Skeletal muscle cell (primary cell): ENCODE measurements at places on chromosomes 5 and 9.

DNA sequence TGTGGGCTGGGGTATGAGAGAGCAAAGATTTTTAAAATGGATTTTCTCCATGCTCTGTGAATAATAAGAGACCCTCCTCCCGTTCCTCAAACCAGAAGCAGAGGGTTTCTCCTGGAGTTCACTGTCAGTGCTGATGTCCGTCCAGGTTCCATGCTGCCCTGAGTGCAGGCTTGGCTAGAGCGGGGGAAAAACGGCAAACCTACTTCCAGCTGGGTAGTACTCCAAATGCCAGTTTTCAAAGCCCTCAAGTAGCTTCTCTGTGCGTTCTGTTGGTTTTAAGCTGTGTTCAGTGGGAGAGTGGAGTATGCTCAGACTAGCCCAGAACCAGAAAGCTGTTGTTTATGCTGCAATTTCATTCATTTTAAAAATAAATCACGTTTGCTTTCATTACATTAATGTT is 40.3 kb downstream of the RASGEF1C start:
- DNase-seq: no peak

DNA sequence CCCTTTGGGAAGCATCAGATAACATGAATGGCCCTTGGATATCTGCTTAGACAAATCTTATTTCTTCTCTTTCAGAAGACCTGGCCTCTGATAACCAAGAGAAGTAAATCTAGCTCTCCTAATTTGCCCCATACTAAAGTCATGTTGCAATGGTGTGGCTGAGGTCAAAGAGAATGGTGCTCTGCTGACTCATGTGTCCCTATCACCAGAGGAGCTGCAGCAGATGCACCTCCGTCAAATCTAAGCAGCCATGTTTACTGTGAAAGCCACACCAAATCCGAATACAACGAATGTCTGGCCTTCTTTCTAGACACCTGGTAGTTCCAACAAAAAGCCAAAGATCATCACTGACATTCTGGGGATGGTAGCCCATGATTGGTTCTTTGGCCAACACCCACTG is 23.2 kb downstream of the RETREG1 start:
- no peak for DNase-seq

GRCh38 chr9:87865626-87866025 is 17.1 kb upstream of the SPATA31E1 start:
- DNase-seq: no peak

- DNase-seq: no peak
These were observed 2.5 kb upstream of the CCL19 start for GRCh38 chr9:34693560-34693959.

GRCh38 chr9:92151691-92152393 is 36.6 kb upstream of the SPTLC1 start:
- DNase-seq: peak; percentile 61

- DNase-seq: no peak
These were observed 44.1 kb upstream of the EQTN start for GRCh38 chr9:27340961-27341511.

GRCh38 chr9:131076347-131077195 is 19.8 kb upstream of the AIF1L start:
- DNase-seq: no peak

DNA sequence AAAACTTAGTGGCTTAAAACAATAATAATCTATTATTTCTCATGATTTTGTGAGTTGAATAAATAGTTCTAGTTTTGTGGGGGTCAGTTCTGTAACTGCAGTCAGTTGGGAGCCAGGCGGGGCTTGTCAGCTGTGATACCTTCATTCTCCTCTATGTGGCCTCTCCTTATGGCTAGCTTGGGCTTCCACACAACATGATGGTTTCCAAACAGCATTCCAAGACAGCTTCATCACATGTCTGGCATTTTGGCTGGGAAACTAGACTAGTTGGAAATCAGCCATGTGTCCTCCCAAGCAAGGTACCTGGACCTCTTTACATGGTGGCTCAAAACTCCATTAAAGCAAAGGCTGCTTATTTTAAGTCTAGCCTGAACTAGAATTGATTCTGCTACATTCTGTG is 61.4 kb upstream of the RANBP3L start:
- DNase-seq: peak; percentile 43

- no peak for DNase-seq
These were observed 17.0 kb downstream of the PTPDC1 start for GRCh38 chr9:94101162-94101853.

GRCh38 chr9:21295992-21296391 is 9.1 kb downstream of the IFNA5 start:
- no peak for DNase-seq

DNA sequence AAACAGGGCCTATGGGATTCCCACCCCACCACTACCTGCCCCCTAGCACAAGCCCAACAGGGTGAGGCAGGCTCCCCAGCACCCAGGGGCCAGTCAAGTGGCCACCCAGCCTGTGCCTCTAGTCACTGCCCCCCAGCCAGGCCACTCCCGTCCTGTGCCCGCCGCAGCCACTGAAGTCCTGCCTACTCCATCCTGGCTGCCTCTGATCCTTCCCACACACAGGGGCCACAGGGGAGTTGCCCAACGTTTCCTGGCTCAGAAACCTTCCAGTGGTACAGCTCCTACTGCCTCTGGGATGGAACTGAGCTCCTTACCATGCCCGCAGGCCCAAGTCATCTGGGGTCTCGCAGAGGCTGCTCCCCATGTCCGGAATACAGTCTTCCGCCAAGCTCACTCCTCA is 70.2 kb upstream of the STXBP1 start:
- DNase-seq: peak; percentile 52

DNA sequence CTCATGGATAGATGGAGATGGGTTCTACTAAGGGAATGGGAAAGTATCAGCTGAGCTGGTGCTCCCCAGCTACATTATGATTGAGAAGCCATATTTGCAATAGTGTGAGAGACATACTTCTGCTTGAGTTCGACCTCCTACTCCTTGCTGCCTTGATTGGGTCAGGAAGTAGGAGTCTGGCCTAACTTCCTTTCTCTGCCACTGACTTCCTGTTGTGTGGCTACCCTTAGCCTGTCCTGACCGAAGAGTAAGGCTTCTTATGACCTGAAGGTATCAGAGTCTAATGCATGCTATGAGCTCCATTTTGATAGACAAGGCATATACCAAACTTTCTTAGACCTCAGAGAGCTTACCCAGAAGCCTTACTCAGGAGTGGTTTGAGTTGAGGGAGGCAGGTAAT is 53.9 kb downstream of the OSTF1 start:
- no peak for DNase-seq

DNA sequence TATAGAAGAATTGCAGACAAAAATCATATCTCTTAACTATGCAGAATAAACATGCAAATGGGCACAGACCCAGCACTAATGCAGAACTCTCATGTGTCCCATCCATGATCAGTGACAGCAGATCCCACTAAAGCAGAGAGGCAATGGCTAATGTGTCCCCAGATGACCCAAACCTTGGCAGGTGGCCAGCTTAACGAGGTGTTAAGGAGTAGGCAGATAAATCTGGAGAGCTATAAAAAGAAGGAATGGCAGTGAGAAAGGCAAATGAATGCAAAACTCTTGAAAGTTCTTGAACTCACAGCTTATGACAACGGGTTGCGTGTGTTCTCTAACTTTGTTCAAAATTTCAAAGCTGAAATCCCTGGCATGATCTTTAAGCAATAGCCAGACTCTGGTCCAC is 265.4 kb downstream of the RASEF start:
- no peak for DNase-seq

GRCh38 chr9:136945333-136946227 is 537 bp downstream of the C8G start:
- DNase-seq: no peak

DNA sequence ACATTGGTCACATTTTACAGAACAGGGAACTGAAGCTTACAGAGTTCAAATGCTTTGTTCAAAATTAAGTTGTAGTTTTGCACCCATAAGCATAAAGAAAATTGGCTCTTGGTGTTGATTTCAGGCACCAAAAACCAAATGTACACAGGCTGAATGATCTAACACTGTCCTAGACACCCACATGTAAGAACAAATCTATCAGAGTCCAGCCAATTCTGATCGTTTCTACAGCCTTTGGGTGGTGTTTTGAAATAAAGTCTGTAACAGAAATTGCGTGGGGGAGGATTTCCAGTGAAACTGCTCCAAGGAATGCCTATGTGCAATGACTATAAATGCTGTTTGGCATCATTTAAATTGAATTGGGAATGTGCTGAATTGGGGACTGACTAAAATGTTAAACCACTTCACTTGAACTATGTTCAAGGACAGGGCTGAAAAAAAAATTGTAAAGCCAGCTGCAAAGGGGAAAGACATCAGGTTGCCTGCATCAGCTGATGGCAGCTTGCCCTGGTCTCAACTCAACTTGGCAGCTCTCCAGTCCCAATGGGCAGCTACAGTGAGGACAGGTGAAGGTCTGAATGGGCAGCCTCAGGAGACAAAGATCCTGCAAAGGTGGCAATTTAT is 92.2 kb upstream of the TRPC7 start:
- DNase-seq: no peak

GRCh38 chr5:145681686-145682085 is 153.5 kb downstream of the PRELID2 start:
- DNase-seq: peak; percentile 27

- no peak for DNase-seq
These were observed 1.3 kb upstream of the ABCA2 start for GRCh38 chr9:137029058-137029936.

DNA sequence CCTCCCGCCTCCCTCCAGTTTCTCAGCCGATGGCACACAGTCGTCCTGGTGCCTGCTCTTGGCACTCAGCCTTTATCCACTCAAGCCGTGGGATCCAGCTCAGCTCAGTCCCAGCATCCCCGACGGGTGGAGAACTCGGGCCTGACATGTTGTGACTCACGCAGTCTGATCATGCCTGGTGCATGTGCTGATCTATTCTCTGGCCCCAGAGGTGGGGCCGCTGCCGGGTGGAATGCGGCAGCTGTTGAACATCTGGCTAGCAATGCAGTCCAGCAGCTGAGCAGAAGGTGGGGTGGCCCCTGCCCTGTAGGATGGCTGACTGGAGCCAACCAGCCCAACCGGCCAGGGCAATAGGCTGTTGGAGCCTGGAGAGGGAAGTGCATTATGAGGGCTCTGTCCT is 1.7 kb upstream of the AIF1L start:
- no peak for DNase-seq

DNA sequence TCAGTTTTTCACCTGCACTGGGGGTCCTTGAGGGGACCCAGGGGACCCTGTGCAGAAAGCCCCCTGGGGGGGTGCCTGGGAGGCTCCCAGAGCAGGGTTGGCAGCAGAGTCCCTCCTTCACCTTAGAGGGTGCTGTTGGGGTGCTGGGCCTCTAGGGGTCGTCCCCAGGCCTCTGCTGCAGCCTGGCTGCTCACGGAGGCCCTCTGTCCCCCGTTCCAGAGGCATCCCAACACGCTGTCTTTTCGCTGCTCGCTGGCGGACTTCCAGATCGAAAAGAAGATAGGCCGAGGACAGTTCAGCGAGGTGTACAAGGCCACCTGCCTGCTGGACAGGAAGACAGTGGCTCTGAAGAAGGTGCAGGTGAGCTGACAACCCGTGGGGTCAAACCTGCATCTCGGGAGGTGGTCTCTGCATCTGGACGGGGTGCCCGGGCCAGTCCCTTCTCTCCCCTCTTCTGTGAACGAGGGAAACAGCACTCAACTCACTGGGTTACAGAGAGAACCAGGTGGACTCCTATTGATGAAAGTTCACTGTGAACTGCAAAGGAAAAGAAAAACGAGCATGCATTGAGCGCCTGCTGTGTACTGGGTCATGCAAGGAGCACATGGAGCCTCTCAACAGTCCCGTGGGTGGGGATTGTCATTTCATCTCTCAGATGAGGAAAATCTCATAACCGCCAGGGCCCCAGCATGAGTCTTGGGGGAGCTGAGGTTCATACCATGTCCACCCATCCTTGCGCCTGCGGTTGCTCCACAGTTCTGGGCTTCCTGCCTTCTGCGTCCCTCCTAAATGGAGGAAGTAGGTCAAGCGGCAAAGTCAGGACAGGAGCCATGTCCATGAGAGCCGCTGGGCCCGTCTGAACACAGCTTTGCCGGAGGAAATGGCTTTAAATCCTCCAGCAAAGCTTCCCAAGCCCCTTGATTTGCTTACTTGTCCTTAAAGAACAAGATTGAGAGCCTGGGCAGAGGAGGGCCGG is 54.8 kb downstream of the NEK6 start:
- DNase-seq: no peak

GRCh38 chr5:179860301-179860700 is 1.7 kb upstream of the MRNIP start:
- no peak for DNase-seq

- no peak for DNase-seq
These were observed 535 bp downstream of the UNC5A start for GRCh38 chr5:176810687-176811501.

GRCh38 chr5:10332301-10332700 is 21.2 kb upstream of the MARCHF6 start:
- no peak for DNase-seq

DNA sequence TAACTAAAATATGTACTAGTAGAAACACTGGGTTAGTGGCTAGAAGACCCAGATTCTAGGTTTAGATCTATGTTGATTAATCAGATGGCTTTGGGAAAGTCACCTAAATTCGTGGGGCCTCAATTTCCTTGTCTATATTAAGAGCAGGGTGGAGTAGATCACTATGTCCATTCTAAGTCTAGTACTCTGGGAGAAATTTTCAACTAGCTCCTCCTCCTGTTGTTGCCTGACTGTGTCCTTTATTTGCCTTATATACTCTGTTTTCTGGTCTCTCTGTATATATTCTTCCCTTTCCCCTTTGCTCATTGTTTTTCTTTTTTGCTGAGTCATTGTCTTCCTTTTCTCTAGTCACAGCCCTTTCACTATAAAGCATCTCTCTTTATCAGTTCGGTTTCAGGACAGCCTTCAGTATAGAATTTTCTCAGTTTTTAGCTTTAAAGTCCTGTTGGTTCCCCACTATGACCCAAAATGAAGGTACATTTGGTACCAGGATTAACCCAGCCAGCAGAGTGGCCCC is 44.5 kb upstream of the CDH6 start:
- DNase-seq: no peak

DNA sequence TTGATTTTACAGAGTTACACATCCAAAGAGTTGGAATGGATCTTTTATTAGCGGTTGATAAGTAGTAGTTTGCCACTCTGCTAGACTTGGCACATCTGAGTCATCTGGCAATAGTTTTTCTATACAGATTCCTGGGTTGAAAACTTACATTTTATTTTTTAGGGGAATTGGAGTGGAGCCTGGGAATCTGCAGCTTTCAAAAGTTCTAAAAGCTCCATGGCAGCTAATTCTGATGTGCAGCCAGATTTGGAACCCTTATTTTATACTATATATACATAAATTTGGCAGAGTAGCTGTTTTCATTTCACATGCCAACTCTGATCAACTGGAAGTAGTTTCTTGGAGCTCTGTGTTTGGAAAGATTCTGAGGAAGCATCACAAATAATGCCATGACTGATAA is 715.5 kb downstream of the TLR4 start:
- DNase-seq: no peak

DNA sequence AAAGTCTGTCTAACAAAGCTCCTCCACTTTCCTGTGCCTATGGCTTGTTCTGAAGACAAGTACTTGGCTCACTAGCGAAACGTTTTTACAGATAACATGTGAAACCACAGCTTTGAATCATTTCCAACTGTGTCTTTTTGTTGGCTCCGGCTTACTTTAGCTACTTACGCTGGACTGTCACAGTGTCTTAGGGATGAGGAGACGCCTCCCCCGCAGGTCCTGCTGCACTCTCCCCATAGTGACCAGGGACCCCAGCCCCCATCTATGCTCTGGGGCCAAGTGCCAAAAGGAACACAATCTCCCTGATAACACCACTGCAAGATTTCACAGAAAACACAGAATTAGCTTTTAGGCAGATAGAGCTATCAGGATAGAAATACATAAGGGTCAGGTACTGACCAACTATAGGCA is 219.1 kb downstream of the ADAMTS6 start:
- peak; percentile 83 for DNase-seq

- DNase-seq: no peak
These were observed 37.4 kb downstream of the SHB start for GRCh38 chr9:38031594-38031993.
